T-helper 17 cell (primary cell): ENCODE measurements at places on chromosomes 13 and 19.

DNA sequence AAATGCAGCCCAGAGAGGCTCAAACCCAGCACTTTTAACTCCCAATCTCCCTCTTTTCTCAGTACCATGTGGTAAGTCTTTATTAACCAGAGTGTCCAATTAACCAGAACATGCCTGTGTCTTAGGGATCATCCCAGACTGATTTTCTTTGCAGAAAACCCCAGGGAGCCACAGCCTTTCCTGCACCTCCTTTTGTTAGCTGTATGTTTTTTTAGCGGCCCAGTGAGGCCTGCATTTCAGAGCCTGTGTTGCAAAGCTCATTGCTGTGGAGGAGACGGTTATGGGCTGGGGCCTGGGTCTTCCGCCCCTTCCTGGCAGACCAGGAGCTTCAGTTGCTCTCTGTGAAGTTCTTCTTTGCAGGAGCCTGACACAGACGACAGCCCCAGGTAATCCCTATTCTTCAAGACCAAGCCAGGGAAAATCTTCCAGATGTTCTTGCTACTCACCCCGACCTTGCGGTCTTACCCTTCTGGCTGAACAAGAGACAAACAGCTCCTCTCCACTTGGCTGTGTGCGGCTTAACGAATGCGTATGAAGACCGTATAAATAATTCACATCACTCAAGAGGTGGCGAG, 70.7 kb upstream of the TSHZ3 start:
- DNase-seq: no peak

DNA sequence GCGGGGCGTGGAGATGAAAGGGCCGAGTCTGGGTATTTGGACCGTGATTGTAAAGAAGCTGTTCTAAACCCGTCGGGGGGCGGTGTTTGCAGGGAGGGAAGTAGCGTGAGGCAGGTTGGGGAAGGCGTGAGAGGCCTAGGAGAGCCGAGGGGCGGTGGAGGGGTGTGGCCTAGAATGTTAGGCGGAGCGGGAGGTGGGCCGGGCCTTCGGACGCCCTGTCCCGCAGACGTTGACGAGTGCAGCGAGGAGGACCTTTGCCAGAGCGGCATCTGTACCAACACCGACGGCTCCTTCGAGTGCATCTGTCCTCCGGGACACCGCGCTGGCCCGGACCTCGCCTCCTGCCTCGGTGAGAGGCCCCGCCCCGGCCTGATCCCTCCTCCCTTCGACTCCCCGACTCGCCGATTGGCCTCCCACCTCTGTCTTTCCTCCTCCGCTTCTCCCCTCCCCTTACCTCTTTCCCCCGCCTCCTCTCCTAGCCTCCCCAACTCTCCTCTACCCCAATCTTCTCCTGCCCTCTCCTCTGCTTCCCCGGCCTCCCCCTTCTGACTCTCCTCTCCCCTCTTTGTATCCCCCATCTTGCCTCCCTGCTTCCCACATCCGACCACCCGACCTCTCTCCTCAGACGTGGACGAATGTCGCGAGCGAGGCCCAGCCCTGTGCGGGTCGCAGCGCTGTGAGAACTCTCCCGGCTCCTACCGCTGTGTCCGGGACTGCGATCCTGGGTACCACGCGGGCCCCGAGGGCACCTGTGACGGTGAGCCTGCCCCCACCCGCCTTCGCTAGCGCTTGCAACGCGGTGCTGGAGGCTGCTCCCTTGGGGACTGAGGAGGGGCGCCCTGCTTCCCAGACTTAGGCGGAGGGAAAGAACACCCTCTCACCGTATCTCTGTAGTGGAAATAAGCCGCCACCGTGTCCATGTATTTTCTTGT, 12.8 kb downstream of the LTBP4 start:
- DNase-seq: peak; percentile 76

GRCh38 chr13:94318418-94318817, 161.1 kb downstream of the DCT start:
- DNase-seq: no peak

GRCh38 chr13:88248393-88248792, 577.2 kb downstream of the SLITRK5 start:
- no peak for DNase-seq

DNA sequence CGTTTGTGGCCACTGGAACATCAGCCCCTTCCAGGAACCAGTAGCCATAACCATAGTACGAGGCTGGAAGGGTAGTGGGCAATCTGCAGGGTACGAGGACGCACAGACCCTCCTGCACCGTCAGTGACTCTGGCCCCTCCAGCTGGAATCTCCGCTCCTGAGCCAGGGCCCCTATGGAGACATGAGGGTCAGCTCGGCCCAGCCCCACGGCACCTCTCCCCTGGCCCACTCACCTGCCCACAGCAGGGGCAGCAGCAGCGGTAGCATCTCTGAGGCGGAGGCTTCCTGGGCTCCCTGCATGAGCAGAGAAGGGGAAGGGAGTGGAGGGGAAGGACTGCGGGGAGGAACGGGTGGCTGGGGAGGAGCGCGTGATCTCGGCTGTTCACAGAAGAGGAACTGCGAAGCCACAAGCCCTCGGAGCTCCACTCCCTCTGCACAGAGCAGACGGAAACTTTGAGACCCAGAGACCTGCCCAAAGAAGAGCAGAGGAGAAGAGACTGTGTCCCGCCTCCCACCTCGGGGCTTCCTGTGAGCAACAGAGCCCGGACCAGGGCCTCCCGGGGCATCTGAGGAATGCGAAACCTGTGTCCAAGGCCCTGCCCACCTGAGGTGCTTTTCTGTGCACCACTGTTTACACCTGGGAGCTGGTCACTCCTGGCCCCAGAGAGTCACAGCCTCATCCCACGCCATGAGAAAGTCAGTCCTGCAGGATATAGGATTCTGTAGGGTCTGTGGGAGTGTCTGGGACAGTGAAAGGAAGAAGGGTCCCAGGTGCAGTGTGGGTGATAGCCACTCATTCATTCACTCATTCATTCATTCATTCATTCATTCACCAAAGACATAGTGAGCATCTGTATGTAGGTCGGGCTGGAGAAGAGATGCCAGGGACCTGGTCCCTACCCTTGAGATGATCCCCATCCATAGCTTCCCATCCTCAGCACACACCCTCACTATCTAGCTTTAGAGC, at the start of gene SIGLEC6:
SIGLEC6 (minus strand) TSS at position 322 of the 967 bp plus-strand sequence; CDS start at position 300, 22 bp downstream.
- DNase-seq: no peak

DNA sequence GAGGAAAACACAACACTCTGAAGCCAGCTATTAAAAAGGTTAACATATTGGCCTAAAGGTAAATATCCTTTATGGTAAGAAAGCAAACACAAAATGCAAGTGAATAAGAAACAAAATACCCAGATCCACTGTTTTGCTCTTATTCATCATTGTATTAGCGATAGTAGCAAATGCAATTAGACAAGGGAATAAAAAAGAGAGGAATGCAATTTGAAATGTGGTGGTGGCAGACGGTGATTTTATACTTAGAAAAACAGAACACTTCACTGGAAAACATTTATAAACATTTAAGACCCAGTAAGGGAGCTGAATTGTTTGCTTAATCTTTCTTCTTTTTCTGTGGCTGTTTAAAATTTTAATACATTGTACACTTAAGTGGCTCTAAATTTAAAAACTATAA, 17.2 kb upstream of the CYP4F2 start:
- no peak for DNase-seq

- DNase-seq: no peak
These were observed 108.0 kb upstream of the SLC15A1 start for GRCh38 chr13:98860491-98860890.
